ENCODE measurements at places on chromosomes 7 and 10.

- DNase-seq = no peak
- no peaks in the 10 kb centered on the region for H3K27me3 ChIP-seq
- no peaks in the 10 kb centered on the region for H3K4me1 ChIP-seq
- no peak overlapping the region for H3K27ac ChIP-seq
Measured at GRCh38 chr10:126576336-126576735, 94.2 kb downstream of the C10orf90 start.

- peaks cover 4% of the 10 kb centered on the region for H3K36me3 ChIP-seq
- no peak for DNase-seq
- H3K27ac ChIP-seq = no peak overlapping the region
- H3K4me3 ChIP-seq = no peak overlapping the region
- no peaks in the 10 kb centered on the region for H3K27me3 ChIP-seq
Measured at GRCh38 chr7:150811-151221, 41.6 kb upstream of the FAM20C start.

- H3K27ac ChIP-seq = no peak overlapping the region
- H3K4me3 ChIP-seq = no peak overlapping the region
- H3K27me3 ChIP-seq = no peaks in the 10 kb centered on the region
- peaks cover 12% of the 10 kb centered on the region for H3K36me3 ChIP-seq
- no peaks in the 10 kb centered on the region for H3K4me1 ChIP-seq
- DNase-seq = no peak
Measured at GRCh38 chr7:1544896-1545416, 11.0 kb downstream of the TMEM184A start.

GRCh38 chr7:44094883-44095592, 9.1 kb upstream of the AEBP1 start:
- H3K27me3 ChIP-seq = no peaks in the 10 kb centered on the region
- no peak for DNase-seq
- no peak overlapping the region for H3K4me3 ChIP-seq
- no peaks in the 10 kb centered on the region for H3K36me3 ChIP-seq

DNA sequence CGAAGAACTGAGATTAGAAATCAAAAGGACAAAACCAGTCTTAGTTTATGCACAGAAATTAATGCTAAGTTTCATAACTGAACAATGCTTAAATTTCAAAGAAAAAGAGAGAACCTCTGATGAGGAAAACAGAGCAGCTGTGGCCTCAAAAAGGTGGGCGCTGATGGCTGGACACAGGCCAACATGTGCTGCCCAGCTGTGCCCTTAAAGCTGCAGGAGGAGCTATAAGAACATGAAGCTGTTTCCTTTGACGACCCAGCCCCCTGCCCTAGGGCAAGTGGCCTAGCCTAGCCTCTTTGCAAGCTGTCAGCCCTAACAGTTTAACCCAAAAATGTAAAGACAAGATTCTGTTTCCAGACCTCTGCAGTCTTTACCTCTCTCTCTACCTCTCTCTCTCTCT, 107.7 kb downstream of the GRID1 start:
- no peaks in the 10 kb centered on the region for H3K27me3 ChIP-seq
- peaks cover 2% of the 10 kb centered on the region for H3K4me1 ChIP-seq
- no peak overlapping the region for H3K27ac ChIP-seq

GRCh38 chr10:109405338-109405737, 518.0 kb downstream of the XPNPEP1 start:
- no peaks in the 10 kb centered on the region for H3K4me1 ChIP-seq
- no peak for DNase-seq
- no peak overlapping the region for H3K4me3 ChIP-seq

DNA sequence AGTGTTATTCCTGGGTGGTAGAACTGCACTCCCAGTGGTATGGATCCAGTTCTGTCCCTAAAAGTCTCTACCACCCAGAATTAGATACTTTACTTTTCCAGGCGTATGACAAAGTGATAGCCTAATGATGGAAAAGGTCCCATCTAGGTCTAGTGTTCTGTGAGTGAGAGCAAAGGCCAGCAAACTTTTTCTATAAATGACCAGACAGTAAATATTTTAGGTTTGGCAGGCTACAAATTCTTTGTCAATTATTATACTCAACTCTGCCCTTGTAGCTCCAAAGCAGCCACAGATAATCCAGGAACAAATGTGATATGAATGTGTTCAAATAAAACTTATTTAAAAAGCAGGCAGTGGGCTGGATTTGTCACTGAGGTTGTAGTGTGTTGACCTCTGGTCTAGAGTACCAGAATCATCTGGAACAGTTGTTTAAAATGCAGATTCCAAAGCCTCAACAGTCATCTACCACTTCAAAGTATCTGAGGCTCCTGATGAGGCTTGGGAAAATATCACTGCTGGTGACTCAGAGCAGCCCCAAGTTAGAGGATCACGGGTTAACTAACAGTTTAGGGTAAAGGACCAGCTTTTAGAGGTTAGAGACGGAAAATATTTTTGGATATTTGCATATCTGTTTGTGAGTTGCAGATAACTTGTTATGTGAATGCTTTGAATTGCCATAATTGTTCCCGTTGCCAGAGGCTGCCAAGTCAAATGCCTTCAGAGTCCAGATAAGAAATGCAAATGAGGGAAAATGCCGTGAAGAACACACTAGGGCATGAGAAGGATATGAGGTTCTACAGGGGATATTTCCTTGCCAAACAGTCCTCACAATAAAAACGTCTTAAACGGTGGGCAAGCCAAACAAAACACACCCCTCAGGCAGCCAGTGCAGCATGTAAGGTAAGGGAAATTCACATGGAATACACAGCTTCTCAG, 19.4 kb downstream of the NRAP start:
- no peak for DNase-seq
- H3K4me1 ChIP-seq = peaks cover 13% of the 10 kb centered on the region
- H3K36me3 ChIP-seq = no peaks in the 10 kb centered on the region
- no peaks in the 10 kb centered on the region for H3K27me3 ChIP-seq
- H3K4me3 ChIP-seq = no peak overlapping the region

GRCh38 chr10:101214446-101215396, 14.5 kb downstream of the LBX1 start:
- H3K36me3 ChIP-seq = no peaks in the 10 kb centered on the region
- peaks cover 8% of the 10 kb centered on the region for H3K4me1 ChIP-seq
- peaks cover 17% of the 10 kb centered on the region for H3K27me3 ChIP-seq
- H3K4me3 ChIP-seq = no peak overlapping the region
- no peak overlapping the region for H3K27ac ChIP-seq

DNA sequence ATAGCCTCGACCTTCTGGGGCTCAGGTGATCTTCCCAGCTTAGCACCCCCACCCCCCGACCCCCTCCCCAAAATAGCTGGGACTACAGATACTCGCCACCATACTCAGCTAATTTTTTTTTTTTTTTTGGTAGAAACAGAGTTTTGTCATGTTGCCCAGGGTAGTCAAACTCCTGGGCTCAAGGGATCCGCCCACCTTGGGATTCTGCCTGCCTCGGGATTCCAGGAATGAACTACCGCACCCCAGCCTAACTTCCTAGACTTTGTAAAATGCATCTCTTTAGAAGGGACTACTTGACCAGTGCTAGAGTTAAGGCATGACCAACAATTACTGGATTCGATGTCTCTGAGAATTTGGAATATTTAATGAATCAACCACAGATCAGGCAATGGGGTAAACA, 85.9 kb downstream of the MDFIC start:
- DNase-seq = no peak
- no peak overlapping the region for H3K27ac ChIP-seq
- H3K36me3 ChIP-seq = peaks cover 4% of the 10 kb centered on the region
- H3K4me1 ChIP-seq = peaks cover 7% of the 10 kb centered on the region
- no peak overlapping the region for H3K4me3 ChIP-seq

- no peaks in the 10 kb centered on the region for H3K4me1 ChIP-seq
- DNase-seq = no peak
- H3K27me3 ChIP-seq = no peaks in the 10 kb centered on the region
- H3K27ac ChIP-seq = no peak overlapping the region
- H3K36me3 ChIP-seq = no peaks in the 10 kb centered on the region
Measured at GRCh38 chr7:24701261-24702235, 55.7 kb downstream of the GSDME start.

GRCh38 chr7:32658034-32658433, 162.7 kb downstream of the AVL9 start:
- H3K4me1 ChIP-seq = no peaks in the 10 kb centered on the region
- no peak for DNase-seq
- no peaks in the 10 kb centered on the region for H3K36me3 ChIP-seq
- no peak overlapping the region for H3K4me3 ChIP-seq
- H3K27ac ChIP-seq = no peak overlapping the region

DNA sequence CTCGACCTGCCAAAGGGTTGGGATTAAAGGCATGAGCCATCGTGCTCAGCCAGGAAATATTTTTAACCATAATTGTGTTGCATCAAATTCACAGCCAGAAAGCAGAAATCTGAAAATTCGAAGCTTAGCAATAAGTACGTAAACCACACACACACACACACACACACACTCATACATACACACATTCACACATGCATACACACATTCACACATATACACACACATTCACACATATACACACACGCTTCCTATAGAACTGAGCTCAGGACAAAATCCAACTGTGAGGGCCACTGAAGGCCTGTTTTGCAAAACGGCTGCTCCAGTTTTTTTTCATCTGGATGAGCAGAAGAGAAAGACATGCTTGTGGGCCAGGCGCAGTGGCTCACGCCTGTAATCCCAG, 25.0 kb upstream of the GTF2I start:
- H3K36me3 ChIP-seq = no peaks in the 10 kb centered on the region
- no peak overlapping the region for H3K27ac ChIP-seq
- no peaks in the 10 kb centered on the region for H3K27me3 ChIP-seq
- no peak overlapping the region for H3K4me3 ChIP-seq
- peaks cover 11% of the 10 kb centered on the region for H3K4me1 ChIP-seq

GRCh38 chr10:128307820-128308219, 181.6 kb upstream of the MKI67 start:
- no peaks in the 10 kb centered on the region for H3K4me1 ChIP-seq
- no peaks in the 10 kb centered on the region for H3K36me3 ChIP-seq
- no peak overlapping the region for H3K4me3 ChIP-seq
- H3K27me3 ChIP-seq = no peaks in the 10 kb centered on the region
- no peak for DNase-seq
- no peak overlapping the region for H3K27ac ChIP-seq

- H3K36me3 ChIP-seq = no peaks in the 10 kb centered on the region
- no peaks in the 10 kb centered on the region for H3K4me1 ChIP-seq
- no peak overlapping the region for H3K4me3 ChIP-seq
- no peak for DNase-seq
- no peaks in the 10 kb centered on the region for H3K27me3 ChIP-seq
Measured at GRCh38 chr7:27684491-27684890, 21.8 kb upstream of the HIBADH start.

- H3K27ac ChIP-seq = no peak overlapping the region
- no peaks in the 10 kb centered on the region for H3K27me3 ChIP-seq
- H3K36me3 ChIP-seq = no peaks in the 10 kb centered on the region
- H3K4me1 ChIP-seq = peaks cover 40% of the 10 kb centered on the region
Measured at GRCh38 chr10:5545778-5546710, 21.3 kb downstream of the CALML3 start.

DNA sequence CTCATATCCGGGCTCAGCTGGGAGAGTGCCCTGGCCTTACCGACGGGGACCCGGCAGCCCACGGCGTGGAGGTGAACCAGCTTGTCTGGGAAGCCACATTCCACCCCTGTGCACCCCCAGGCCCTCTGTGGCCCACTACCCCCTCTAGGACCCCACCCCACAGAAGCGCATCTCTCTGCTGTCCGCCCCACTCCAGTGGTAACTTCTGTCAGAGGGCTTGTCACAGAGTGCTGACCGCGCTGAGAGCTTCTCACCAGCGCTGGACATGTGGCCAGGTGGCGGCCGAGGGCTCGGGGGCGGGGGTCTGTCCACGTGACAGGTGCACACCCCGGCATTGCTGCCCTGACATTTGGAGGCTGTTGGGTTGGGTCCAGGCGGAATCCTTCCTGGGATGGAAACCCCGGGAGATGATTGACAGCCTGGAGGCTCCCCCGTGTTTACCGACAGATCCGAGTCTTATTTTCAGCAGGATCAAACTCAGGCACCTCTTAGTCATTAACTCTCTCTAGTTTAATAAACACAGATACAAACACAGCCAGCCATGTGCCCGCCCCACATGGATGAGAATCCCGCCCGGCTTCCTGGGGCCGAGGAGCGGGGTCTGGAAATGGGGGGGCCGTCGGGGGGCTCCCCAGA, 5.1 kb downstream of the ELFN1 start:
- no peaks in the 10 kb centered on the region for H3K36me3 ChIP-seq
- H3K4me1 ChIP-seq = peaks cover 18% of the 10 kb centered on the region
- H3K27me3 ChIP-seq = no peaks in the 10 kb centered on the region
- H3K4me3 ChIP-seq = no peak overlapping the region
- no peak overlapping the region for H3K27ac ChIP-seq
- DNase-seq = peak; percentile 24

DNA sequence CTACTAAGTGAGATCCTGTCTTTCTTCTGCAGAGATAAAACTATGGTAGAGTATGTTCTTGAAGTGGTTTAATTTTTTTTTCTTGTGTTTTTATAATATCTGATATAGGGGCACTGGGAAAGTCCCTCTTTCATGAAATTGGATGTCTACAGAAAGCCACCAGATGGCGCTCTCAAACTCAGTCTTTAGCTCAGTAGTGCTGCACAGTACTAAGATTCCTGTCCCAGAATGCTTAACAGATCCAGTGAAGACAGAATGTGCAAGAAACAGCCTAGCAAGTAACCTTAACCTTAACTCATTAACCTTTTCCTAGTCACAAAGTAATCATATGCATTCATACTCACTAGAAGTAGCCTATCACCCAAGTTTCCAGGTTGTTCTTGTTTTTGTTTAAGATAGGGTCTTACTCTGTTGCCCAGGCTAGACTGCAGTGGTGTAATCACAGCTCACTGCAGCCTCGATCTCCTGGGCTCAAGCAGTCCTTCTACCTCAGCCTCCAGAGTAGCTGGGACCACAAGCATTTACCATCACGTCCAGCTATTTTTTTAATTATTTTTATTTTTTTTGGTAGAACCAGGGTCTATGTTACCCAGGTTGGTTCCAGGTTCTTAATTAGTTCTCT, 56.7 kb downstream of the IDE start:
- DNase-seq = peak; percentile 65
- no peak overlapping the region for H3K27ac ChIP-seq
- H3K36me3 ChIP-seq = peaks cover under 1% of the 10 kb centered on the region
- no peak overlapping the region for H3K4me3 ChIP-seq
- no peaks in the 10 kb centered on the region for H3K4me1 ChIP-seq
- H3K27me3 ChIP-seq = no peaks in the 10 kb centered on the region

DNA sequence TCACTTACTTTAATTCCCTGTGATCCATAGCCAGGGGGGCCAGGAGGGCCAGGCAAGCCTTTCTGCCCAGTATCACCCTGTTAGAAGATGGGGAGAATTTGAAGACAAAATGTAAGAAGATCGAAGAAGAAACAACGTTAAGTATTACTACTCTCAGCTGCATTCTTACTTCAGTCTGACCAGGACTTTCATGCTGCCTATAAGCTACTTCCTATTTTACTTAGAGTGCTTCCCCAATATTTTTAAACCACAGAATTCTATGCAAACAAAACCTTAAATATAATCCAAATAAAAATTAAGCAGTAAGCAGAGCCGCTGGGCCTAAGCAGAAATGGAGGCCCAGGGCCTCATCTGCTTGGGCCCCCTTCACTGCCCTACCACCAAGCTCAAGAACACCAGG, 117.8 kb downstream of the COL28A1 start:
- H3K36me3 ChIP-seq = no peaks in the 10 kb centered on the region
- H3K4me1 ChIP-seq = no peaks in the 10 kb centered on the region
- no peak overlapping the region for H3K27ac ChIP-seq
- no peaks in the 10 kb centered on the region for H3K27me3 ChIP-seq

- no peaks in the 10 kb centered on the region for H3K36me3 ChIP-seq
- no peaks in the 10 kb centered on the region for H3K4me1 ChIP-seq
Measured at GRCh38 chr7:28862595-28863272, 95.4 kb downstream of the TRIL start.

- no peak overlapping the region for H3K4me3 ChIP-seq
- H3K27me3 ChIP-seq = no peaks in the 10 kb centered on the region
- no peaks in the 10 kb centered on the region for H3K36me3 ChIP-seq
Measured at GRCh38 chr10:124387078-124387874, 31.4 kb downstream of the OAT start.
